D721Med (cell line): ENCODE measurements at places on chromosomes 2 and 18.

- DNase-seq: no peak
These were observed 73.5 kb upstream of the LHCGR start for GRCh38 chr2:48829036-48829435.

DNA sequence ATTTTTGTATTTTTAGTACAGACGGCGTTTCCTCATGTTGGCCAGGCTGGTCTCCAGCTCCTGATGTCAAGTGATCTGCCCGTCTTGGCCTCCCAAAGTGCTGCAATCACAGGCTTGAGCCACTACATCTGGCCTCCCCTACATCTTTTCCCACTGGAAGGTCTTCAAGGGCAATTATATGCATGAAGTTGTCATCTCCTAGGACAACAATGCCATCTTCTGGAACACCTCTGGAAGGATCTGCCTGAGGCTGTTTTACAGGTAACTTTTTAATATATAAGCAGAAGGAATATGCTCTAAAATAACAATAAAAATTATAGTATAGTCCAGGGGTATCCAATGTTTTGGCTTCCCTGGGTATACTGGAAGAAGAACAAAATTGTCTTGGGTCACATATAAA, 321.4 kb downstream of the AFF3 start:
- DNase-seq: no peak

DNA sequence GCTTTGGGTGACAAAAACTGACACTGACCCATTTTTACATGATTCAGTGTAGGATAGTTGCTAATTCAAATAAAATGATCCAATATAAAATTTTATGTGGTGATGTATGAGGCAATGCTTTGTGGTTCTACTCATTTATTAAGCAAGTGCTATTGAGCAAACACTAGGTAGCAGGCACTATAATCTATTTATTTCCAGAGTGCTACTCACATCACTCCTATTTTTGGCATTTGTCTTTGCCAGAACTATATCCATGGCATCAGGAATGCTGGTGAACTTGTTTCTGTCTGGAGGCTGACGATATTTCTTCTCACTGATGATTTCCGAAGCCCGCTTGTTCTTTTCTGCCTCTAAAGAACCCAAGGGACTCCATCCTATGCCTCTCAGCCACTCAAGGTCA, 84.3 kb downstream of the NEB start:
- no peak for DNase-seq

DNA sequence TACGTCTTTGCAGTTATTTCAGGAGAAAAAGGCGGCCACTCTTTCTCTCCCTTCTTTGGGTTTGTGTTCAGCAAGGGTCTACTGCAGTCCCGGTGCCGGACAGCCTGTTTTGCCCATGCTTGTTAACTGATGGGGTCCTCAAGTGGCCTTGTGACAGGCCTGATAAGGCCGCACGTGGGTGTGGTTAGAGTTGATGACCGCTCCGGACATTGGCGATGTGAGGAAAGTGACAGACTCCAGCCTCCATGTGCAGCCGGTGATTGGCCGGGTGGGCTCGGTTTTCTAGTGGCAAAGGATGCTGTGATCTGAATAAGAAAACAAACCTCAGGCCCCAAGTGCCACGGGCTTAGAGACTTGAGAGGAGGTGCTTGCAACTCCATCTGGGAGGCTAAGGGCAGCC, 15.6 kb downstream of the HPCAL1 start:
- no peak for DNase-seq

DNA sequence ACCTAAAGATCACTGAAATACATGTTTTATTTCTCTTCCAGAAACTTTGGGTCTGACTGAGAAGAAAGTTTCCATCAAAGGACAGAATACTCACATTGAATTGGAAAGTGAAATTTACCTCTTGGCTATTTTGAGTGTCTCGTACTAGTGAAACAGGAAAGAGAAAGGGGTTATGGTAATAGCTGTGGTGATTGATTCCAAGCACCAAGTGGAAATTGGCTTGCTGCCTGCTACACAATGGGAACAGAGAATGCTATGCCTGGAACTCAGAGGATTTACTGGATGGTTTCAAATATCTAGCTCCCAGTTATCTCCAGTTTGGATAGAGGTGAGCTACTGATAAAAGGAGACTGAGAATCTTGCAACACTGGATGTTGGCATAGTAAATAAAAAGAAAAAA, 492.8 kb upstream of the FSIP2 start:
- DNase-seq: no peak

GRCh38 chr18:46067438-46068007, 4.5 kb downstream of the PSTPIP2 start:
- DNase-seq: no peak

DNA sequence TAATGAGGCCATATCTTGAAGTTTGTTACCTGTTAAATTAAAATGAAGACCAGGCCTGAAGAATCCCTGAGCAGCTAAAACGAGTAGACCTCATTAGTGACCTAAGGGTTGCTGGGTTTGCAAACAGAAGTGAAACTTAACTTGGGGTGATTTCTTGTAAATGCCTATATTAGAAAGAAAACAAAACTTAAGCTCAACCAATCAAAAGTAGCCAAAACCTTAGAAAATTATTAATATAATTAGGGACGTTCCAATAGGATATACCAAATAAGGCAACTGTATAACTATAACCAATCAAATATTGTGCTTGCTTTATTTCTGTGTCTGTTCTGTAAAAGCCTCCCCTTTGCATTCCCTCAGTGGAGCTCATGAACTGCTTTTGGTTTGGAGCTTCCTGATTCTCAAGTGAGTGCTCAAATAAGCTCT, 137.9 kb upstream of the VRK2 start:
- DNase-seq: no peak

DNA sequence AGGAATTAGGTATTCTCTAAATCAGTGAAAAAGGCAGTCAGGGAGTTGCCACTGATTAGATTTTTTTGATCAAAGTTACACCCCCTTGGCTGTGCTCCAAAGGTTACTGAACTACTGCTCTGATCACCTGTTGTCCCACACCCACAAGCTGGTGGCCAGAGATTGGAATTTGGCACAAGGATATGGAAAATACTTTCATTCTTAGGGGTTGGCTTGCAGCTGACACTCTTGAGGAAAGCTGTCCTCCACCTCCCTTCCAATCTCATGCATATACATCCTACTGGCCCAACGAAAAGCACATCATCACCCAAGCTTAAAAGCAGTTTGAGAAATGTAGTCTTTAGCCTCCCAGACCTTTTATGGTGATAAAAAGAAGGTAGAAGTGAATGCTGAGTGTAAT, 329.5 kb upstream of the CHAC2 start:
- DNase-seq: no peak

- DNase-seq: no peak
These were observed 8.0 kb upstream of the SERTAD2 start for GRCh38 chr2:64661741-64662169.

DNA sequence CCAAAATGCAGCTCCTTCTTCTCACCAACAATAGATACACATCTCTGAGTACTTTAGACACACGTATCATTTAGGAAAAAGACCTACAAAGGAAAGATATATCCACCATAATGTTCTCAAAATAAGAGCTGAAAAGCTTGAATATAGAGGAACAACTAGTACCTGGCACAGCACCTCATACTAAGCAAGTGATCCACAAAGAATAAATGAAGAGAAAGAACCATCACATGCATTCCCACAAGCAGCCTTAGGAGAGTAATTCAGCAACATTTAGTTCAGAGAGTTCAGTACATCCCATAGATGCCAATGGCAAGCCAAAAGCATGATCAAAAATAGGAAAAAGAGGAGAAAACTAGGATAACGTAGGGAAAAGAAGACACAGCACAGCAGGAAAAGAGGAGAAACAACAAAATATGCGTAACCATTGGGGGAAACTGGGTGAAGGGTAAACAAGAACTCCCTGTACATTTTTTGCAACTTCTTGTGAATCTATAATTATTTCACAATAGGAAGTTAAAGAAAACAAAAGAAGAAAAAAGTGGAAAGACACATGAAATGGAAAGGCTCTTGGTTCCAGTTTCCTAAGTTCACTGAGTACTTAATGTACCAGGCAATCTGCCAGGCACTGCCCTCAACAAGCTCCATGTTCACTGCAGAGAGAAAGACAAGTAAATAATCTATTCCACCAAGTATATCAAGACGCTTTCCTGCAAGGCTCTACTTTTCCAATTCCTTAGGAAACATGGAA, 22.3 kb downstream of the CLASP1 start:
- DNase-seq: no peak

DNA sequence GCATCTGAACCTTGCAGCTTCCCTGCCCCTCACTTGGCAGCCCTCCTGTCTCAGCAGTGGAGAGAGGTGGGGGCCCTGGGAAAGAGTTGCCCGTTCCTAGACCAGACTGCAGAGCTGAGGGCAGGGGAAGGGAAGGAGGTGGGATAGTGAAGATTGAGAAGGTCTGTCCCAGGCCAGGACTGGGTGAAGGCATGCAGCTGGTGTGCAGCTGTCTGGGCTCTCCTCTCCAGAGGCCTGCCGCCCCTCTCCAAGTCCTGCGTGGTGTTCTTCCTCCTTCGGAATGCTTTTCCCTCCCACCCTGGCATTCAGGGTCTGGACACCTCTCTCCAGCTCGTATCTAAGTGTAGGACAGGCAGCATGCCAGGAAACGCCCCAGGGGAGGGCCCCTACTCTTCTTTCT, 323.5 kb downstream of the CELF4 start:
- DNase-seq: no peak

DNA sequence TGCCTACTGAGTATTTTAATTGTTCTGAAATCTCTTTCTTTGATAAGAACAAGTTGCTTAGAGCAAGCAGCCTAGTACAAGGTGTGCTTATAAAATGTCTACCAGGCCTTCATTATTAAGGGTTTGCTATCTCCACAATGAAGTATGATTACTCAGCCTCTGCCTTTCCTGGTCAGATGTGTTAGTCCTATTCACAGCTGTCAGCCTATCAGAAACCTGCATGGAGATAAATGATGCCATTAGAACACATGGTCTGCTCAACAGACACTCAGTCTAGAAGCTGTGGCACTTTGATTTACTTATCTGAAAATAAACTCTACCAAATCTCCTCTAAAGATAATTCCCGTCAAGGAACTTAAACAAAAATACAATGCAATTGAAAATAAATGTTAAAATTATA, 448.7 kb downstream of the ERBB4 start:
- no peak for DNase-seq

- no peak for DNase-seq
These were observed 12.6 kb upstream of the NCK2 start for GRCh38 chr2:105732101-105732500.

- no peak for DNase-seq
These were observed 313.3 kb downstream of the AGAP1 start for GRCh38 chr2:235806986-235807750.

GRCh38 chr18:13272416-13272815, 53.9 kb downstream of the LDLRAD4 start:
- no peak for DNase-seq

GRCh38 chr2:27884601-27885000, 5.6 kb downstream of the RBKS start:
- no peak for DNase-seq

- no peak for DNase-seq
These were observed 256.7 kb upstream of the SETBP1 start for GRCh38 chr18:44423814-44424644.

GRCh38 chr2:98769784-98770183, 38.9 kb upstream of the MGAT4A start:
- no peak for DNase-seq

GRCh38 chr2:26184121-26184520, 11.2 kb downstream of the GAREM2 start:
- DNase-seq: no peak

- DNase-seq: no peak
These were observed 114.0 kb downstream of the SP3 start for GRCh38 chr2:173851141-173851641.

DNA sequence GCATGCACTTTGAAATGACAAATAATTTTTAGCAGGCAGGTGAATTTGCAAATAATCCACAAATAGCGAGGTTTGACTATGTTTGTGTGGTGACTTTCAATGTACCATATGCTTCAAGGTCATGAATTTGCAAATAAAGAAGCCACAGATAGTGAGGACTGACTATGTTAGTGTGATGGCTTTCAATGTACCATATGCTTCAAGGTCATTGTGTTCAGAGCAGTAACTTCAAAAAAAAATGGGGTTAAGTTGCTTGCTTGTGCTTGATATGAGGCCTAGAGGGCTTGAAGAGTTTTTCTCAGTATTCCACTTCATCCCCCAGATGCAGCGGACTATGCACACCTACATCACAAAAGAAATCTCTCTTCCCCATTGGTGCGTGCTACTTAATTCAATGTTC, 602.9 kb upstream of the LRRTM4 start:
- no peak for DNase-seq

- no peak for DNase-seq
These were observed 88.7 kb upstream of the MEIS1 start for GRCh38 chr2:66346231-66346664.

GRCh38 chr18:21632393-21632792, 20.3 kb downstream of the SNRPD1 start:
- DNase-seq: no peak

GRCh38 chr18:47422524-47422923, 171.1 kb upstream of the SKOR2 start:
- DNase-seq: no peak

GRCh38 chr2:1910592-1911246, 166.4 kb upstream of the PXDN start:
- no peak for DNase-seq

- no peak for DNase-seq
These were observed 864 bp downstream of the KLHL29 start for GRCh38 chr2:23385748-23386338.

DNA sequence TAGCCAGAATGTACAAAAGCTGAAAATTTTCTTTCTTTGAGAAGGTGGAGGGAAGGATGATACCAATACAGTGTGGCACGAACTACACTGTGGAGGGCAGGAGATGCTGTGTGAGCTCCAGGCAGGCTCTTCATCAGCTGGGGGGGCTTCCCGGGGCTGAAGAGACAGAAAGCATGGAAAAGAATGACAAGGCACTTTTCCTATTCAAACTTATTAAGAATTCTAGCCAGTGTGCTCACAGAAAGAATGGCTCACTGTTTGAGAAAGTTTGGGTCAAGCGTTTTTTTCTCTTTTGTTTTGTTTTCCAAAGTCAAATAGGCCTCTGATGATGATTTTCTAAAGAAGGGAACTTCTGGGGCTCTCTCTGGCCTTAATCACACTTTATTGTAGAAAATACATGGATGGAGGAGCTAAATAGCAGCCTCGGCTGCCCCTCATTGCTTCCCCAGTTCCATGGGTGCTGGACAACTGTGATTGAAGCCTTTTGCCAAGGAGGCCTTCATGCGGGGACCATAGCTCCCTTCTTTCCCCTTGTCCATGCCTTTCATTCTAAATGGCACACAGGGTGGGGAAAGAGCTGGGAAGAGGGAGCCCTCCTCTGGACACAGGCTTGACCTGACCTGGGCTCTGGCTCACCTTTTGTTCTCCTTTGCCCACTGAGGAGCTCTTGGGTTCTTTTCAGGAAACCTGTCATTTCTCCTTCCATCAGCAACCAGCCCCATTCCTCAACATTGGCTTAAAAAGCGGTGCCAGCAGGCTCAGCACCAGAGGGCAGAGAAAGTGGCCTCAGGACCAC, 130.6 kb downstream of the TDRD15 start:
- no peak for DNase-seq

- DNase-seq: no peak
These were observed 108.6 kb upstream of the TEKT4 start for GRCh38 chr2:94762600-94762999.
